T-helper 17 cell (primary cell): ENCODE measurements at places on chromosomes 4 and X. TPM values are rescaled to one million over a fixed set of nuclear protein-coding genes. Genes with fewer than 3 reads are reported as not detected.

ARMCX2 gene
- total RNA-seq = 0.55 TPM

PGM2 gene
- total RNA-seq = 17.7 TPM

GRCh38 chr4:7358100-7358735 lies 76.5 kb downstream of the PSAPL1 start:
- no peak for DNase-seq

ERVMER34-1 gene
- not detected for total RNA-seq

MAGEA12 gene
- not detected for total RNA-seq

- DNase-seq = no peak
These were observed 140.3 kb downstream of the FRYL start for GRCh38 chr4:48639807-48640206.

NAT8L gene
- not detected for total RNA-seq

- DNase-seq = no peak
These were observed 518.0 kb downstream of the RPA4 start for GRCh38 chrX:97401586-97402136.

GRCh38 chr4:185112104-185112503 lies 31.0 kb upstream of the SLC25A4 start:
- no peak for DNase-seq

DNA sequence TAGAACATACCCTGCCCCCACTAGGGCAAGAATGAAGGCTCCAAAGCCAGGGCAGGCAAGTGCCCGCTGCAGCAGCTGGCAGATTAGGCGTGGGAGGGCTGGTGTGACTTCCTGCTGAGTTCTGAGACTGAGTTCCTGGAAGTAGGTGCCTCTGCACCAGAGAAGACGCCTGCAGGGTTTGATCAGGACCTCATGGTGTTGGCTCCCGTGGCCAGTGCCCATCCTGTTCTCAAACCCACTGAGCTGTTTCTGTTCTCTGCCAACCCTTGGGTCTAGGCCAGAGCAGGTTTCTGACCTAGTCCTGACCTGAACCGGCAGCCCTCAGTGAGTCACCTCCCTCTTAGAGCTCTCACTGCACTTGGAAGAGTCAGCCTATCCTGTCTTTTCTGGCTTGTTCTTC lies 220.7 kb downstream of the HS6ST2 start:
- no peak for DNase-seq

- DNase-seq = no peak
These were observed 69.8 kb upstream of the BMP2K start for GRCh38 chr4:78706302-78706701.

- DNase-seq = no peak
These were observed 7.7 kb downstream of the EDNRA start for GRCh38 chr4:147488556-147488955.

PCDH18 gene
- total RNA-seq = 0.05 TPM

GRCh38 chr4:131488772-131489171 lies 1660.3 kb upstream of the PCDH10 start:
- DNase-seq = no peak

RTL9 gene
- total RNA-seq = not detected

DNA sequence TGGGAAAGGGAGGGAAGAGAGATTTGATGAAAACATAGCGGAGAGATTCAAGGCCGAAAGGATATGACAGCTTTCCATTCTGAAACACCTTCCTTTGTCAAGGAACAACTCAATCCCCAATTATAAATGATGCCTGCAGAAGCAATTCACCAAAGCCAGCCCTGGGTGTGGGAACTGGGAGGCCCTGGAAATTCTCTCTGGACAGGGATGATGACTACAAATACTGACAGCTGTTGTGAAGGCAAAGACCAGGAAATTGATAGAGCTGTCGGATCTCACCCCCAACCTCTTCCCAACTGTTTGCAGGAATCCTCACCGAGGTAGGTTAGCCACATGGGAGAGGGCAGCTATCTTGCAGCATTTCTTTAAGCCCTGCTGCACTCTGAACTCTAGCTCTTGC lies 54.3 kb downstream of the CCDC149 start:
- no peak for DNase-seq

DNA sequence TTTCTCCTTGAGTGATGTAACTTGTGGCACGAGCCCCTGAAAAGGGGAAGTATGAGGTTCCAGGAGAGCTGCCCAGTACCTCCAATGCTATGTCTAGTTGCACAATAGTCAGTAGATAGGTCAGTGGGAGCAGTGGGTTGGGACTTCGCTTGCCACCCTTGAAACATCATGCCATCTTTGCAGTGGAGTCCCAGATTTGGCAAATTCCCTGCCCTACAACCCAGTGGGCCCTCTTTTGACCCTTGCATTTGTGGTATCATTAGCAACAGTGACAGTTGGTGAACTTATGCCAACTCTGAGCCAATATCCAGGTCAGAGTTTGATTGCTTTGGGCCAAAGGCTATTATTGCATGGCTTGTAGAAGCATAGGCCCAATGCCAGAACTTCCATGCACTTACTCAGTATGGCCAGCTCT lies 12.3 kb downstream of the FHL1 start:
- no peak for DNase-seq

- DNase-seq = no peak
These were observed 58.9 kb downstream of the DIAPH2 start for GRCh38 chrX:96743367-96744073.

TMEM175 gene
- total RNA-seq = 36.9 TPM
